ENCODE measurements at places on chromosomes 6 and 20.

DNA sequence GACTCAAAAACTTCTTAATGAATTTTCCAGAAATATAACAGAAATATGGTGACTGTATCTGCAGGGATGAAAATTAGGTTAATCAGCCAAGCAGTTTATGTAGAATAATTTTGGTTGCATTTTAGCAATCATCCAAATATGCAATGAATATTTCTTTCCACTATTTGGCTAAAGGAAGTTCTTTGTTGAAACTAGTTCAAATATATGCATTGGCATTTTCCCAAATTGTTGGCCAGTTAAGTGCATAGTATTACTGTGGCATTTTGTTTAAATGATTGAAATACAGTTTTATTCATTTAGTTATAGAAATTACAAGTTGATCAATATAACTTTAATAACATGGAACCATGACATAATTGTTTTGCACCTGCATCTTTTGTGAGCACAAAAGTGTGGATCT, 115.5 kb downstream of the DOK5 start:
- DNase-seq, result no peak

GRCh38 chr6:157905590-157906342, 75.9 kb upstream of the SYNJ2 start:
- no peak for DNase-seq

DNA sequence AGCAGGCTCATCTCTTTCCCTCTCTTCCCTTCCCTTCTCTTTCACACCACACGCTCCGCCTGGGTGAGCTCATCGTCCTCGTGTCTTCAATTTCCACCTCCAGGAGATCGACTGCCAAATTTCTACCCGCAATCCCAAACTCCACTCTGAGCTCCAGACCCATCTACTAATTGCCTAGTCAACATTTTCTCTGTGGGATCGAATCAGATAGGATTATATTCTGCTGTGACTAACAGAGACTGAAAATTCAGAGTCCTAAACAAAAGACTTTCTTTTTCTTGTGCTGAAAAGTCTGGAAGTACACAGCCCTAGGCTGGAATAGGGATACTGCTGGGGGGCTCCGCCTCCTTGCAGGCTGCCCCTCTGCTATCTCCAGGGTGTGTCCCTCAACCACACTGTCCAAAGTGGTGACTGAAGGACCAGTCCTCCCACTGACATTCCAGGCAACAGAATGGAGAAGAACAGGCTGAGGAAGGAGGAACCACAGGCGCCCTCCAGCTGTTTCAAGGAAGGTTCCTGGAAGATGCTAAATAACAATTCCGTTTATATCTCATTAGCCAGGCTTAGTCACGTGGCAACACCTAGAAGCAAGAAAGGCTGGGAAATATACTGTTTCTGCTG, 5.0 kb upstream of the HSPA12B start:
- DNase-seq, result no peak

GRCh38 chr6:143579703-143580102, 68.2 kb upstream of the FUCA2 start:
- no peak for DNase-seq

GRCh38 chr6:99901596-99902384, 92.2 kb downstream of the MCHR2 start:
- DNase-seq, result no peak

DNA sequence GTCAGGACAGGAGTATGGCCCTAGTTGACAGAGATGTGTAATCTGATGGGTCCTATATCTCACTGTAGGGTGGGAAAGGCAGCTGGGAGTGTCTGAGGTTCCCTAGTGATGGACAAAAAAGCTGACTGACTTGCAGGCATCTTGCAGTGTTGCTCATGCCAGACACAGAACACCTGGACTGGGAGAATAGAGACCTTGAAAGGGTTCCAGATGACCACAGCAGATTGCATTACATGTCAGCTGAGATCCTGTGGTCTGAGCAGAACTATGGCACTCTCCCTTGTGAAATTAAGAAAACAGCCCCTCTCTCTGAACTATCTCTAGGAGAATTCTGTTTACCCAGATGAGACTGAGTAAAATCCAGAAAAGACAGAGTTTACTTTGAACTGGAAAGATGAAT, 212.6 kb upstream of the MAN1A1 start:
- no peak for DNase-seq

- no peak for DNase-seq
These were observed 65.8 kb downstream of the EYA4 start for GRCh38 chr6:133306931-133307330.

DNA sequence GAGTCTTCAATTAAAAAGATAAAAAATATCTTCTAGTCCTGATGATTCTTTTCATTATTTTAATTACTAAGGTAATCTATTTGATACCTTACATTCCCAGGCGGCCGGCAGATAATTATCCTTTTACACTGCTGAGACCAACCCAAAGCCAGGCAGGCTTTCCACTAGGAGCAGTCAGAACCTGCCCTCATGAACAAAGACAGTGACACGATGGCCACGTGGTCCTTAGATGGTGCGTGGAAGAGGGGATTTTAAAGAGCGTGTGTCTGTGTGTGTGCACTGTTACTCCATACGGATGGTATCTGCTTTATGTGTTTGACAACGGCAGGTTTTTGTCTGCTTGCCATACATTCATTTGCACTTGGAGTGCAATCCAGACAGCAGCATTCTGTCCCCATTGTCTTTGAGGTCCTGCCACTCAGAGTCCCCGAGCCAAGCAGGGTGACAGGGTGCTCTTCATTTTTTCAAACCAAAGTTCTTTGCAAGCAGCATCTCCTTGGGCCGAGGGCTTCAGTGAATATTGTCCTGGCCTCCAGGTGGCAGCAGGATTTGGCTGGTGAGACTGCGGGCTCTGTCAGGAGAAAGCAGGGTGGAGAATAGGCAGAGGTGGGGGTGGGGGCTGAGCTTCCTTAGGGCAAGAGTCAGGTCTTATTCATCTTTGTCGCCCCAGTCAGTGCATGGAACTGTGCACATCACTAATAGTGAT, 260.5 kb downstream of the NRN1 start:
- DNase-seq, result no peak

DNA sequence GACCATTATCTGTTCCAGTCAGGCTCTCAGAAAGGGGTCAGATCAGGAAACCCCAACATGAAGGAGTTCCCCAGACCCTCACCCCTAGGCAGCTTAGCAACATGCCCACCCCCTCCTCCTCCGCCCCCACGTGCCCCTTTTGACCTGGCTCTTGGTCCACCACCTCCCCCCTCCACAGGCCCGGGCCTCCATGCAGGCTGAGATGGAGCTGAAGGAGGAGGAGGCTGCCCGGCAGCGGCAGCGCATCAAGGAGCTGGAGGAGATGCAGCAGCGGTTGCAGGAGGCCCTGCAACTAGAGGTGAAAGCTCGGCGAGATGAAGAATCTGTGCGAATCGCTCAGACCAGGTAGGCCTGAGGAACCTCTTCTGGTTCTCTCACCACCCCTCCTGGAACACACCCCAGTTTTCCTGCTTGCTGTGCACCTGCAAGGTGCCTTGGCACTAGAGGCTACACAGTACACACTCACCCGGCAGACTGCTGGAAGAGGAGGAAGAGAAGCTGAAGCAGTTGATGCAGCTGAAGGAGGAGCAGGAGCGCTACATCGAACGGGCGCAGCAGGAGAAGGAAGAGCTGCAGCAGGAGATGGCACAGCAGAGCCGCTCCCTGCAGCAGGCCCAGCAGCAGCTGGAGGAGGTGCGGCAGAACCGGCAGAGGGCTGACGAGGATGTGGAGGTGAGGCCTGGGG, 21.9 kb downstream of the DEF6 start:
- DNase-seq, result no peak

DNA sequence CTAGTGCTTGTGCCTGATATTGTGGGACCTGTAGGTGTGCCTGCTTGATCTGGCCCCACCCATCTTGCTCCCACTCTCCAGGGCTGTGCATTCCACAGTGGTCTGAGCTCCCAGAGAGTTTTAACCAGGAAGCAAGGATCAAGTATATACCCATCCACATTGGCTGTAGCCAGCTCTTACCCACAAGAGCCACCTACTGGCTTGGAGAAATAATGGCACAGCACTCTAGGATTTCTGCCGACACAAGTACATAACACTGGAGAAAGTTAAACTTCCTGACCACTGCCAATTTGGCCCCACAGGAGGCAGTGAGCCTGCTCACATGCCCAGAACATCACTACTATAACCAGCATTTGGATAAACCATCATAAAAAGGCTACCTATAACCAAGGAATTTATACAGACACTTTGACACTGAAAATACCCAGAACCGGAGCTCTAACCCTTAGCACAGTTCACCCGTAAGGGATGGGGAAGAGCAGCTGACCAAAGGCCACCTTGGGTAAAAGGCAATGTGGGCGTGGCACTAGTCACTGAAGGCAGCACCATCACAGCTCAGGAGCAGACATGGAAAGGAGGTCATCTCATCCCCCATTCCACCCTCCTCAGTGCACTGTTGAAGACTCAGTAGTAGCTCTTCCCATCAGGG, 440.4 kb downstream of the BTBD3 start:
- DNase-seq, result no peak

DNA sequence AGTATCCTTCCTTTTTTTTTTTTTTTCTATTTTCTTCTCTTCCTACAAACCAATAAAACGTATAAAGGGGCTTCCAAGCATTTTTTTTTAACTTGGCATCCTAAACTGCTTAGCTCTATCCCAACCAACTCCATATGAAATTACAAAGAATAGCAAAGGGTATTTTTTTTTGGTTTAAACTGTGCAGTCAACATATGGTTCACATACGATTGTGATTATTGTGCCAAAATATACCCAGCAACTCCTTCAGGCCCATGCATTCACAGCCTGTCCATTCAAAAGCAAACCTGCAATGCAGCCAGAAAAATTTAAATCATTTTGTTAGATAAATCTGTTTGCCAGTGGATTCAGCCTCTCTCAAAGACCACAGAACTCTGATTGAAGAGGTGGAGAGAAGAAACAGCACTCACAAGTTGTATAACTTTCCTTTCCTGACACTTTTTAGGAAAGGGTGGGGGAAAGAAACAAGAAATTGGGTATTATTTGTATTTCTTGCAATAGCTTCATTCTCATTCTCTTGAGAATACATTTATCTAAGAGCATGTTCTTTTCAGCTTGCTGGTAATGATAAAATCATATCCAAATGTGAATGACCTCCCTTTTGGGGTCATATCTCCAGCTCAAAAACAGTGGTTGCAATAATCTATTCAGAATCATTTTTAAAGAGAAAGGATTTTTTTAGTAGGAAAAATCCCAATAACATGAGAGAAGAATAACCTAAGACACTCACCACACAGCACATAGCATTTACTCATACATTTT, 701.3 kb upstream of the CHD6 start:
- DNase-seq, result no peak

- no peak for DNase-seq
These were observed 47.2 kb upstream of the NCOA3 start for GRCh38 chr20:47454298-47455132.

- no peak for DNase-seq
These were observed 204.5 kb downstream of the SYNDIG1 start for GRCh38 chr20:24673678-24674570.

DNA sequence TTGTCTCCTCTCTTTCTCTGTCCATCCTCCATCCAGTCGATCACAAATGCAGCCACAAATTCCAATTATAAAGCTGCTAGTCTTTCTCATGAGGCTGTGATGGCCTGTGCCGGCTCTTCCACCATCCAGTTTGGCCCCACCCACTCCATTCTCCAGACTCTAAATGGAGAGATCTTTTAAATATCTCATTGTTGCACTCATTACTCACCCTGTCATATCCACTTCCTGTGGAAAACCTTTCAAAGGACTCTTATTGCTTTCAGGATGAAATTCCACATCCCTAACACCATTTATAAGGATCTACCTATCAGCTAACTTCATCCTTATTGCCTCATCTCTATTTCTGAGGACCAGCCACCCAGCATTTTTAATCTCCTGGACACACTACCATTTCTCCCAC, 70.6 kb downstream of the NRN1 start:
- no peak for DNase-seq

GRCh38 chr6:19845266-19846041, 8.3 kb downstream of the ID4 start:
- no peak for DNase-seq

DNA sequence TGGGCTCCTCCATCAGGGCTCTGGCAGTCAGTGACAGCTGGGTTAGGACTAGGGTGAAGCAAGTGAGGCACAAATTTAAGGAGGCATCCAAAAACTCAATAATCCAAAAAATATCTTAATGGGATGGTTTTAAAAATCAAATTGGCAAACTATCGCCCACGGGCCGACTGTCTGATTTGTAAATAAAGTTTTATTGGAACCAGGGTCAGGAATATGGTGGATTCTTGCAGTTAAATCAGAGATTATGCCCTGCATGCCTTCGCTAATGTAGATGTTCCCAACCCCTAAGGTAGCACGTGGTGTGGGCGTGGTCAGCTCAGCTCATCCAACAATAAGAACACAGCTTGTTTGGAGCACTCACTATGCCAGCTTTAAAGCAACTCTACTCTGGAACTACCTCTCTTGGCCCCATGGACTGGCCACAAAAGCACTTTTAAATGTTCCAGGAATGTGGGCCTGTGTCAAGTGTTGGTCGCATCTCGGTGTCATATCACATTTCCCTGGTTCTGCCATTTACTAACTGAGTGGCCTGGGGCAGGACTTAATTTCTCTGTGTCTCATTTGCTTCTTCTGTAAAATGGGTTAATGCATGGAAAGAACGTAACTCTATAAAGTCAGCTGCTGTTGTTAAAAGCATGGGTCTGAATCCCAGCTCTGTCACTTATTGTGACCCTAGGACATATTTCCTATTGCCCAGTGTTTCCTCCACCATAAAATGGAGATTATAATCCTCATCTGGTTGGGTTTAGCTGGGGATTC, 7.0 kb downstream of the TP53RK start:
- no peak for DNase-seq

DNA sequence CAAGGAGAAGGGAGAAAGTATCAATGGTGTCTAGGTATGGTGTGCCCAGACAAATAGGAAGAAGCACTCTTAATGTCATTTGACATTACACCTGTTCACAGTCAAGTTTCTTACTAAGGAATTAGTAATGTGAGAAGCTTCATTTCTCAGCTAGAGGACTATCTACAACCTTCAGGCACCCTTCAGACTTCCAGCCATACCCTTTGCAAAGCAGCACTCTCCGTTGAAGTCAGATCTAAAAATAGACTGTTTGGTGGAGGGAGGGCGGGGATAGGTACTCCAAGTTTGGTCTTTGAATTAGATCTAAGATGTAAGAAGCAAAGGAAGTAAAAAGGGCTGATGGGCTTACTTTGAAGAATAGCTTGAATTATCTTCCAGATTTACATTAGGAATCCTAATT, 311.1 kb downstream of the SLC35F1 start:
- no peak for DNase-seq

DNA sequence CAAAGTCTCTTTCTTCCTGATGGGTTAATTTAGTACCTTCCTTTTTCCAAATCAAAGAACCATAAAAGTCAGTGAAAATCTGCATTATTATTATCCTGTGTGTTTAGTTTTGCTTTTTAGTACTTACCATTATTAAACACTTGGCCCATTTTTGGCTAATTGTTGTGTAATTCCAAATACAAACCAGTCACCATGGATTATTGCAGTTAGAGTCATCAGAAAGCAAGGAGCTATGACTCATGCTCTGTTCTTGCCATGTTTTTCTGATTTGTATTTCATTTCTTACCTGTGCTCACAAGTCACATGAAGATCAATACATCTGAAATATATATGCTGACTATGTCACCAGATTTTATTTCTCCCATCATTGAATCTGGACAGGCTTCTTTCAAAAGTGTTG, 31.3 kb downstream of the SLC22A3 start:
- DNase-seq, result no peak

GRCh38 chr6:135270676-135271536, 89.8 kb downstream of the MYB start:
- DNase-seq, result no peak
